ENCODE measurements at places on chromosomes 1 and 21.

DNA sequence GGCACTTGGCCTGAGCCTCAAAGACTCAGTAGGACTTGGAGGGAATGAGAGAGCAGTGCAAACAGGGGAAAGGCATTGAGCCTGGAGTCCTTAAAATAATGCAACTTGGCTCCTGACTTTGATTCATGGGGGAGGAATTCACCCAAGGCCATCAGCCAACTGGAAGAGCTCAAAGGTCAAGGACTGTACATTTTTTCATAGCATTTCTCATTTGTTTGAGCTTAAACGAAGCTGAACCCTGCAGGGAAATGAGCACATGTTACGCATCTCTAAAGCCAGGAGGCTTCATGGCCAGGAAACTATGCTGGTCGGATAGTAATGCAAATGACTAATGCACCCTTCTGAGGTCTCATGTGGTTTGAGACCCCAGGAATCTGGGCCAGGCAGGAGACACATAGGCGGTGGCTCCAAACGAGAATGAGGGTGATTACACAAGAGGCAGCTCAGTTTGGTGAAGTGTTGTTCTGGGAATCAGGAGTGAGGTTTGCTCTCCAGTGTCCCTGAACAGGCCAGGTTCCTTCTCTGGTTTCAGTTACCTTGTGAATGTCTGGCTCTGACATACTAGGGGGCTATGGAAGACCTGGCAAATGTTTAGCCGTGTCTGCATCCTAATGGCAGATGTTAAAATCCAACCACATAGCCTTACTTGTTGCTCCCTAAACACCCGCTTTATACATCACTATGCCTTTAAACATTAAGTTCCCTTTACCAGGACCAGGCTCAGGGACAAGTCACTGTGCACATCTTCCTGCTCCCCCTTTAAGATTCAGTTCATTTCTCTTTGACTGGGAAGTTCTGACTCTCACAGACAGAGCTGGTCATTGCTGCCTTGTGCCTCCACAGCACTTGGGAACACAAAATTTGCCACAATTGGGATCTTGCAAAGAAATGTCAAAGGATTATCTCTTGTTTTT, 503.9 kb upstream of the USP24 start:
- no peak for DNase-seq

DNA sequence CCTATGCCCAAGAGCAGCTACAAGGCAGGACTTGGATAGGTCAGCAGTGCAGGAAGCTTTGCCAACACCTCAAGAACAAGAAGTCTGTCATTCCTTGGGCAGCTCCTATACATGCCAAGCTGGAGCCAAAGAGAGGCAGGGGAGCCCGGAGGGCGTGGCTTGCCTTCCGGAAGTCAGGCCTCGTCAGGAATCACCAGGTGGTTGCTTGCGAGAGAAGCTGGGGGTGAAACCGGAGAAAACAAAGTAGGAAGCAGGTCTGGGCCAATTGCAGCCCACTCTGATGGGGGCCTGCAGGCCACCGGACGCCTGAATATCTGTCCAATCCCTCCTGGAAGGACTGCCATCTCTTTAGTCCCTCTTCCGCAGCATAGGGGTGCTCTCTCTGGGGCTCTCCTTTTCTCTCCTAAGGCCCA, 794 bp upstream of the FAM76A start:
- no peak for DNase-seq

DNA sequence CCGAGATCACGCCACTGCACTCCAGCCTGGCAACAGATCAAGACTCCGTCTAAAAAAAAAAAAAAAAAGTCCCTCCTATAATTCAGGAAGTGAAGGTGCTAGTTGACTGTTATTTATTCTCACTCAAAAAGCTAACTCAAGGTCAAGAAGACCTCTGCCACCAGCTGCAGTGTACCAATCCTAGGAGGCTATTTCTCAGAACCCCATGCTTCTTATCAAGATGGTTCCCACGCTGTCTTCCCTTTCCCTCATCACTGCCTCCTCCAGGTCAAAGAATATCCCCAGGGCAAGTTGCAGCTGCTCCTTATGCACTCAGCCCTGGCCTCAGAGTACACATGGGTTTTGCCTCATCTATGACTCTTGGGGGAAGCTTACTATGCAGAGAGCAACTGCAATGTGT, 53.6 kb downstream of the RERE start:
- no peak for DNase-seq

GRCh38 chr21:33418691-33419090, 15.5 kb downstream of the IFNGR2 start:
- no peak for DNase-seq

DNA sequence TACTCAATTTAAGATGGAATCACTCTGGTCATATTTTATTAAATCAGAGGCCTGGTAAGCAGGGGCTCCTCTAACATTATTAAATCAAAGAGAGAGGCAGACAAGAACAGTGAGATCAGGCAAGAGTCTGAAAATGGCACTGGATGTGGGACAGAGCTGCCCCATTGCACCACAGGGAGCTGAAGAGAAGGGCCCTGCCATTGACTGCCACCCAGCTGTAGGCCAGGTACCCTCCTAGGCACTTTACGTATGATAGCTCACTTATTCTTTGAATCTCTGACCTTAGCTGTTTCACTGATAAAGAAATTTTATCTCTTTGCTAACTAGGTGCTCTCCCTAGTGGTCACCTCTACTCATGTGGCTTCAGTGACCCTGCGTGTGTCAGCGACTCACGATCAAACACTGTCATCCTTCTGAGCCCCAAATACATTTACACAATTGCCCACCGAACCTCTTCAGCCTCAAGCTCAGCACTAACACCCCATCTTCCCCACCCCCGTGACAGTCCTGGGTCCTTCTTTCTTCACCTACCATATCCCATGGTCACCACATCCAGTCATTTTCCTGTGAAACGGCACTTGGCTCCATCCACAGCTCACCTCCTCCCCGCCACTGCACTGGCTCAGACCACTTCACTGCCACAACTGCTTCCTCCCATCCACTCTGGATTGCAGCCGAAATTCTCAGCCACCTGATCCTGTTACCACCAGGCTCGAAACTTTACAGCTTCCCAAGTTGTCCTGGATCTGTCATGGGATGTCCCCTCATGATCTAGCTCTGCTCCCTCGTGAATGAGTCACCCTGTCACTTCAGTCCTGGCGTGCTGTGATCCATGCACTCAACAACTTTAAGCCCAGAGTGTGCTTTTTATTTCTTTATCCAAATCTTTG, 97.3 kb upstream of the SYT6 start:
- DNase-seq: no peak

- no peak for DNase-seq
Observed at GRCh38 chr1:188906921-188907641, 1570.6 kb downstream of the BRINP3 start.

DNA sequence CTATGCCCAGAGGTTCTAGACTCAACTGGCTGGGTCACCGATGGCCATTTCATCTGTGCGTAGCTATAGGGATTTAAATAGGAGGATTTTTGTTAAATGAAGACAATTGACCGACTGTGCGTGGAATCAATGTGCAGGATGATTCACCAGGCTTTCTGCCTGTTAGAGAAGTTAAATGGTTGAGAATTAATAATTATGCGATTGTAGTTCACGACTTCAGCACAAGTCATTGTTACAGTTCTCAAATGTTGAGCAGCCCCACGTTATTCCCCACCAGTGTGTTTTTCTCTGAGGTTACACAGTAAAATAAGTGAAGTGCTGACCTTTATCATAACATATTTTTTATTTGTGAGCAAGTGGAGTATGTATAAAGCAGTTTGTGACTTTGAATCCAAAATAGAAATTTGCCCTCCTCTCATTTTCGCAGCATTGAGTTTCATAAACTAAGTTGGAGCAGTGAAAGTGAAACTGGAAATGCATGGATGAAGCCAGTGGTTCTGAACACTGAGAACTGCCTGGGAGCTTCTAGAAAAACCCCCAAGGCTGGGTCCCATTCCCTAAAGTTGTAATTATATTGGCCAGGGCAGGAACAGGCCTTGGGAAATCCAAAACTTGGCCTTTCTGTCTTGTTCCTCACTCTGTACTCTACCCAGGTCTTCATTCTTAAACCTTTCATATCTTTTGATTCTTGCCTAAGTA, 102.6 kb downstream of the GALNT2 start:
- no peak for DNase-seq

DNA sequence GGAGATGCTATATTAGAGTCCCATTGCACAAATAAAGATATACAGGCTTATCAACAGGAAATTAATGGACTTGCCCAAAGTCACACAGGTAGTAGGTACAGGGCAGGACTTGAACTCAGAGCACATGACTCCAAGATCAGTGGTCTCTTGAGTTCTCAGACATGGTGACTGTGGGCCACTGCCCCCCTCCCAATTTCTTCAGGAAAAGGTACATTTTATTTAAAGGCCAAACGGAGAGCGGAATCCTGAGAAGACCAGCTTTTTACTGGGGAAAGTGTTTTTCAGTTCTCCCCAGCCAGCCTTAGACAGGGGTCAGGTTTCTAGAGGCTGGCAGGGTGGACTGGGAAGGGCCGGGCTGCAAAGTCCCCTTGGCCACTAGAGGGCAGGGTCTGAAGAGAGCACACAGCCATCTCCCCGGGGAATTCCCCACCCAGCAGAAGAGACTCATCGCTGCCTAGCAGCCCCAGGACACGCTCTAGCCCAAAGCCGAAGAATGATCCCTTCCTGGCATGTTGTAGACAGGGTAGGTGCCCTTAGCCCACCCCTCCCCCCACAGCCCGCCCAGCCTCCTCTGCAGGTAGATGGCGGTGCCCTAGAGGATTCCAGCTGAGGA, 29.7 kb downstream of the ACP6 start:
- peak; percentile 42 for DNase-seq

GRCh38 chr1:163231385-163231784, 28.7 kb upstream of the RGS5 start:
- no peak for DNase-seq

GRCh38 chr1:118985640-118986554, 2.2 kb downstream of the TBX15 start:
- DNase-seq: no peak

DNA sequence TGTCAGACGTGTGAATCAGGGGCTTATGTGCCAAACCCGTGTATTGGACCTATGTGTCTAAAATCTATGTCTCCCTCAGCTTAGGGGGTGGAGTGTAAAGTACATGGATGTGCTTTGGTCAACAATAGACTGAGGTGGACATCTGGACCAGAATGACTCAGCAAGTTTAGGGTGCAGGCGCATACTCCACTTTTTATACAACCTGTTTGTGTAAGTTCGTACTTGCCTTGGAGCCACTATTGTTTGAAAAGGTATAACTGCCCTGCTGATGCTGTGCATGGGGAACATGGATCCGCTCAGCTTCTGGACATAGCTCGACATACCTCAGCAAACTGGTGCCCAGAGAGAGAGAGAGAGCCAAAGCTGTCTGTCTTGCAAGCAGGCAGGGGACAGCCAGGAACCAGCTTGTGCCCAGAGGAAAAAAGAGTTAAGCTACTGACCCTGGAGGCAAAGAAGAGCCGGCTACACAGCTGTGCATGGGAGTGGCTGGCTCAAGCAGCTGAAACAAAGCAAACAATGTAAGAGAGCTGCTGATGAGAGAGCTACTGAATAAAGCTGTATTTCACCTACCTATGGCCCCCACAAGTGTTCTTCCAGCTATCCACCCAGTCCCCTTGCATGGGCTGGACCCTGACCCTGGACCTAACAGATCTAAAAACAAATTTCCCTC, 41.2 kb downstream of the GJA5 start:
- no peak for DNase-seq

- DNase-seq: no peak
Observed at GRCh38 chr1:113608399-113608798, 150.9 kb downstream of the PHTF1 start.

DNA sequence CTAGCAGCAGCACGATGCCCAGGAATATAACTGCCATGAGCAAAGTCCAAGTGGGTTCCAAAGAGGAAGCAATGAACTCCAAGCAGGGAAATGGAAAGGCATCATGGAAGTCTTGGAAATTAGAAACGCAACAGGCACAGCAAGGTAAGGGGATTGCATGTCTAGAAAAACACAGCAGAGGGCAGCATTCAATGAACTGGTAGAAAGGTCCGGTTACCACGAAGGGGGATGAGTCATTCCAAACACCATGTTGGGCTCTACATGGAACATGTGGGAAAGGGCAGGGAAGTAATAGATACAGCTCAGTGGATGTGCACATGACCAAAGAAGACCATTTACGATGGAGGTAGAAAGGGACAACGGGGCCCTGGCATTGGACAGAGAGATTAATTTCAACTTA, 36.4 kb downstream of the RXRG start:
- no peak for DNase-seq

DNA sequence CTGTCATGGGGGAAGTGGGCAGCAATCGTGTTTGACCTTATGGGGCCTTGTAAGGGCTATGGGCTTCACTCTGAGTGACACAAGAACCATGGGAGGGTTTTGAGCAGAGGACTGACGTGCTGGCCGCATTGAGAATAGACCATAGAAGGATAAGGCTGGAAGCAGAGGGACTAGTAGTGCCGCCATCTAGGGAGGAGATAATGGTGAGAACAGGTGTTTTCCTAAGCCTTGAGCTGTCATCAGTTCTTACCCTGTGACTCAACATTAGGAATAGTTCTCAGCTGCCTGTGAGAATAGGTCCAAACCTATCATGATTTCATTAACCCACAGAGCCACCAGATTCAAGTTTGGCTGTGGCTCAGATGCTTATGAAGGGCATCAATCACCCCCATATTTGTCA, 228.5 kb downstream of the CACNA1E start:
- no peak for DNase-seq

DNA sequence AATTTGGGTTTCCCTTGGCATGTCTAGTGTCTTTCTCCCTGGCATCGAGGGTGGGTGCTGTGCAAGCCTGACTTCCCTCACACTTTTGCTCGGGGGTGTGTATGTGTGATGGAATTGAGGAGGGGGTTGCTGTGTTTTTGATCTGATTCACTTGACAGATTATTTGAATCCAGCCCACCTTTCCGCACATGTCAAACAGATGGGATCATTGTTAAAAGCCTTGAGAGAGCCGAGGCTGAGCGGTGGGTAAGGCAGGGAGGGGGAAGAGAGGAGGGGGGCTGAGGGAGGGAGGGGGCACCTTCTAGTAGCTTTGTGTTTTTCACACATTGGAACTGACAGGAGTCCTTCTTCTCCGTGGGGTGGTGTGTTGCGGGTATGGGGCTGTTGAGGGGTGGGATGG, 90.0 kb downstream of the PAPPA2 start:
- no peak for DNase-seq

DNA sequence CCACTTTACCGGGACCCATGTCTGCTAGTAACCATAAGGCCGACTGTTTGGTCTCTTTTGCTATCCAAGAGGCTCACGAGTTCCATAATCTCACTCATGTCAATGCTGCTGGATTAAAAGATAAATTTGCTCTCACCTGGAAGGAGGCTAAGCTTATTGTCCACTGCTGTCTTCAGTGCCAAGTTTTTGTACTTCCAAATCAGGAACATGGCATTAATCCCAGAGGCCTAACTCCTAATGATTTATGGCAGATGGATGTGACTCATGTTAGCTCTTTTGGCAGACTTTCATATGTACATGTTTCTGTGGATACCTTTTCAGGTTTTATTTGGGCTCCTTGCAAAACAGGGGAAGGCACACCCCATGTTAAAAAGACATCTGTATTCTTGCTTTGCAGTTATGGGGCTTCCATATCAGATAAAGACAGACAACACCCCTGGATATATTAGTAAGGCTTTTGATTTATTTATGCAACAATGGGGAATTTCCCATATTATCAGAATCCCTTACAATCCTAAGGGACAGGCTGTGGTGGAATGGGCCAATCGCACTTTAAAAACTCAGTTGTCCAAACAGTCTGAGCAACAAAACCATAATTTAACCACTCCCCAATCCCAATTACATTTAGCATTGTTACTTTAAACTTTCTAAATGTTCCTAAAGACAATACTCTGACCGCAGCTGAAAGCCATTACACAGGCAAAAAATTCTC, 162.7 kb downstream of the IER5 start:
- DNase-seq: no peak

GRCh38 chr1:70979881-70980280, 67.7 kb downstream of the PTGER3 start:
- DNase-seq: no peak

- peak; percentile 60 for DNase-seq
Observed at GRCh38 chr1:13730751-13731482, 30.9 kb downstream of the PRDM2 start.

Measured in stimulated activated CD8-positive, alpha-beta memory T cell treated with anti-CD3 and anti-CD28 coated beads, Interleukin-2, amount 100 ng/mL, for 1 hour (primary cell).